ENCODE measurements at places on chromosomes 1 and 21.

- DNase-seq: no peak
These were observed 198.6 kb downstream of the SDCCAG8 start for GRCh38 chr1:243454328-243454997.

- DNase-seq: no peak
These were observed 23.7 kb downstream of the ERRFI1 start for GRCh38 chr1:8002329-8002910.

GRCh38 chr1:208238710-208239472, 5.3 kb downstream of the PLXNA2 start:
- DNase-seq: no peak

DNA sequence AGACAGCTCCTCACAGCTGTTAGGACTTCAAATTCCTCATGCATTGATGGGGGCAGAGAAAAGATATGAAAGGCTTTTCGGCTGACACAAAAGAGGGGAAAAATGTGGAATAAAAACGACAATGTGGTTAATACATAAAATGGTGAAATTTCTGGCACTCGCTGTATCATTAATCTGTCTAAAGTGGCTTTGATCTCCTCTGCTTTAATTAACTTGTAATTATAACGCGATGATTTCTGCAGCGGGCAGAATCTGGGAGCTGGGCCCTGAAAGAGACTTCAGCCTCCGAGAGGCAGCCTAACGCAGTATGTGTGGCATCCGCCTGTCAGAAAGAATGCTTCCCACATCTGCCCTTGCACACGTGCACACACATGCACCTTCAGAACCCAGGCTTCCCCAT, 144.1 kb upstream of the IGSF21 start:
- no peak for DNase-seq

DNA sequence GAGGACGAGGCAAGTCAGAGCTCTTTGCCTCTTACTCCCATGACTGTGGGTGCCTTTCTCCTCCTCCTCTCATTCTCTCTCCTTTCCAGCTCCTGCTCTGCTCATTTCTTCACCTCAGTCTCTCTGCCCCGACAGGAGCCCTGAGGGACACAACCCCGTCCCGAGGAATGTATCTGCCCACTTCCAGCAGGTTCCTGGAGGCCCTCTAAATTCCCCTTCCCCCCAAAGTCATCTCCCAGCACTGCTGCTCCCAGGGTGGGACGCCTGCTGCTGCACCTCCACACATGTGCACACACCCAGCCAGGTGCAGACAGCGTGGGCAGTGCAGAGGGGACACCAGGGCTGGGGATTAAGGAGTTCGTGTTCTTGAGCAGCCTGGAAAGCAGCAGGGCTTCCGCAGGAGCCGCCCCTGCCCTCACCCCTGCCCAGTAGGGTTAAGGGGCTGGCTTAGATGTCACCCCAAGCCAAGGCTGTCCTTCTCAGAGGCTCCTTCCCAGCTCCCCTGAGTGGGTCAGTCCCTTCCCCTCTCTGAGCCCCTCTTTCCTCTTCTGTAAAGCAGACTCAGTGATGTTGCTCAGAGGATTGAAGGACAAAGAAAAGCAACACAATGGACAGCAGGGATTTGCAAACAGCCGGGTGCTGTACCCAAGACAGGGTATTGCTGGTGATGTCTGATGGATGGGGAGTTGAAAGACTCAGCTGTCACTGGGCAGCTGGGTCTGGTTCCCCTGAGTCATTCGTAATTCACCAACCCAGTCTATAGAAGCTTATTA, 346.0 kb downstream of the MATN1 start:
- DNase-seq: no peak

- no peak for DNase-seq
These were observed 29.9 kb downstream of the MAST2 start for GRCh38 chr1:45833361-45833760.

DNA sequence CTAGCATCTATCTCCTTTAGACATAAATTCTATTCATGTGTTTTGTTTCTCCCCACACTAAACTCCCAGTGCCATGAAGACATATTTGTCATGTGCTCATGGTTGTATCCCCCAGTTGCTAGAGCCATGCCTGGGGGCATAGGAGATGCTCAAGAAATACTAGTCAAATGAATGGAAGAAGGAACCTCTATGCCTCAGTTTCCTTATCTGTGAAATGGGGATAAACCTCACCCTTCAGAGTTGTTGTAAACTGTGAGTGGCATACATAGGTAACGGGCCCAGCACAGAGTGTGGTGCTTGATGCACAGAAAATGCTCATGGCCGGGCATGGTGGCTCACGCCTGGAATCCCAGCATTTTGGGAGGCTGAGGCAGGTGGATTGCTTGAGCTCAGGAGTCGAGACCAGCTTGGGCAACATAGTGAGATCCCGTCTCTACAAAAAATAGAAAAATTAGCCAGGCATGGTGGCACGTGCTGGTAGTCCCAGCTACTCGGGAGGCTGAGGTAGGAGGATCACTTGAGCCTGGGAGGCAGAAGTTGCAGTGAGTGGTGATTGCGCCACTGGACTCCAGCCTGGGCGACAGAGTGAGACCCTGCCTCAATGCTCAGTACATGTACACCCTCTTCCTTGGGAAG, 8.7 kb downstream of the LDLRAD2 start:
- no peak for DNase-seq

GRCh38 chr1:238242181-238242580, 351.5 kb upstream of the ZP4 start:
- DNase-seq: no peak

DNA sequence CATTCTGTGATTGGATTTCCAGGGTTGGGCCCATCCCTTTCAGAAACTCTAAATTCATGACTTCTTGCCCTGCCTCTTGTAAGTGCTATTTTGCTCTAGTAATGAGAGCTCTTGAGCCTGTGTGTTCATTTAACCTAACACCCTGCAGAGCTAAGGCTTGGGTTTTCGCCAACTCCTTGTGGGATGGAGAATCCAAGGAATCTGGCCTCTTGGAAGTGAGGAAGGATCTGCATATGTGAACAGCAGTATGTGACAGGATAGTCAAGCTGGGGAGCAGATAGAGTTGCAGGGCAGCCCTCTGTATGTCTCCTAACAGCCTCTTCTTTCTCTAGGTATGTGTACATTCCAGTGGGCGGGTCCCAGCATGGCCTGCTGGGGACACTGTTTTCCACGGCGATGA, 258.9 kb downstream of the HHAT start:
- DNase-seq: no peak

DNA sequence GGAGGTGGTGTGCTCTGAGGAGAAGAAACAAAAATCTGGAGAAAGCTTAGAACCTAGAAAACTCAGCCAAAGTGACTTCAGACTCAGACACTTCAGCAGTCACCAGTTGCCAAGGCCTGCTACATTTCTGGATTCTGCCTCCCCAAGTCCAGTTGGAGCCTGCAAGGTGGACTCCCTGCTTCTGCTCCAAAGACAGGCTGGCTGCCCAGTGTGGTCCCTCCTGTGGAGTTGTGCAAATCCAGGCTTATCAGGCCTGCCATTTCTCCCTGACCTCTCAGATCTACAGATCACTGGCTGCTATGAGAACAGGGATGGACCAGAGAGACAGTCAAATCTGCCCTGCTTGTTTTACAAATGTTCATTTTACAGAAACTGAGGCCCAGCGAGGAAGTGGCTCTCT, 9.9 kb downstream of the CACHD1 start:
- DNase-seq: no peak

DNA sequence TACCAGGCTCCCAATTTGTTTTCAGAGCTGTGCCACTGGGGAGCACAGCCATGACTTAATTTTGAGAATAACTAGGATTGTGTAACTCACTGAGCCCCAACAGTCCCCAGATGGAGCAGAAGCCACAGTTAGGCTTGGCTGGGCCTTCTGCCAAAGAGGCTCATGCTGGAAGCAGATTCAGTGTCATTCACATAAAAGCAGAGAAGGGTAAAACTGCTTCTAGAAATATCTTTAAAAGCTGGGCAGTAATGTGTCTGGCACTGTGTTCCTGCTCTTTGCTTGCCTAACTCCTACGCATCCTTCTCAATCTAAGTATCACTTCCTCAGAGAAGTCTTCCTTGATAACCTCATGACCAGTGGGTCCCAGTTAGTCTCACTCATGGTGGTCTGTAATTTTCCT, 20.3 kb downstream of the STK40 start:
- DNase-seq: no peak

DNA sequence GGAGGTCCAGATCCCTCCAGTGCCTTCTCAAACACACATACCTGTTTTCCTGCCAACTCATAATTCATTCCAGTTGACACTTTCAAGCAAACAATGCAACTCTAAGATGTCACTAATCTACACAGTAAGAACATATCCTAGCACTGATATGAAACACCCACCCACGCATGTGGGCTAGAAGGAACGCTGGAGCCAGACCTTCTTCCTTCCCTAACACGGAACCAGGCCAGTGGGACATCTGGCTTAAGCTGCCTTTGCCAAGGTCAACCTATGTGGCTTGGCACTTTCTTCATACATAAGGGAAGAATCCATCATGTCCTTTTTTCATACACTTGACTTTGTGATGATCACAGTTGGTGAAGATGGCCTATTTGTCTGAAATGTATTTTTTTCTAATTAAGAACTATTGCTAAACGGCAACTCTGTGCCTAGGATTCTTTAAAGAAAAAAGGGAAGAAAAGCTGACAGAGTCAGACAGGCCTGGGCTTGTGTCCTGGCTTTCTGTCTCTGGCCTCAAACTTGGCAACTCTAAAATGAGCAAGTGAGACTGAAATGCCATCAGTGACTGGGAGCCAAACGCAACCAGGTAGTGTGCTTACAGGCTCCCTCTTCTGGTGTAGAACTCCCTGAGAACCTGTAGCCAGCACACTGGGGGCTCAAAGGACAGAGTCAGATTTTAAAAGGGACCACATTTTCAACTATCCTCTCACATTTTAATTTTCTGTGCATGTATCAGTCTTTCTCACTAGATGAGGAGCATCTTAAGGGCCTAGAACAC, 92.6 kb upstream of the BEND5 start:
- no peak for DNase-seq

DNA sequence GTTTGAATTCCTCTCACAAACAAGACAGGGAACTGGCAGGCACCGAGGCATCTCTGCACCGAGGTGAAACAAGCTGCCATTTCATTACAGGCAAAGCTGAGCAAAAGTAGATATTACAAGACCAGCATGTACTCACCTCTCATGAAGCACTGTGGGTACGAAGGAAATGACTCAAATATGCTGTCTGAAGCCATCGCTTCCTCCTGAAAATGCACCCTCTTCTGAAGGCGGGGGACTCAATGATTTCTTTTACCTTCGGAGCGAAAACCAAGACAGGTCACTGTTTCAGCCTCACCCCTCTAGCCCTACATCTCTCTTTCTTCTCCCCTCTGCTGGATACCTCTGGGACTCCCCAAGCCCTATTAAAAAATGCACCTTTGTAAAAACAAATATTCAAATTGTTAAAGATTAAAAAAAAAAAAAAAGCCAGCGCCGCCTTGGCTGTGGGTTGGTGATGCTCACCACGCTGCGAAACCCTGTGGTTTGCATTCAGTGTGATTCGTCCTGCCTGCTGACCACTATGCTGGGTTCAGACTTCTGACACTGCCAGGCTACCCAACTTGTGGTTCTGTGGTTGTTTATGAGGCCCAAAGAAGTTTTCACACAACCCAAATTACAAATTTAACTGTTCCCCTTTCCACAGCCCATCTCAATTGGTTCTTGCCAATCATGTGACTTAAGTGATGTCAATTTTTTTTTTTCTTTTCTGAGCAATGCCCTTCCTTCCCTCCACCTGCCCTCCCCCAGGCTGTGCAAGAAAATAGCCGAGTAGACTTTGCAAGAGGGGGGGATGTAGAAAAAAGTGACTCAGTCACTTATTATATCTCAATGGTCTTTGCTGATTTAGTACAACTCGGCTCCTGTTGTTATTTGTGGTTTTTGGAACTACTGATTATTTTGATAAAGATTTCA, at the start of gene RUNX1:
Gene RUNX1 (minus strand): TSS at position 597 of the 912 bp plus-strand sequence.
- DNase-seq: no peak

- no peak for DNase-seq
These were observed 2.6 kb downstream of the IRF2BP2 start for GRCh38 chr1:234607109-234608024.

DNA sequence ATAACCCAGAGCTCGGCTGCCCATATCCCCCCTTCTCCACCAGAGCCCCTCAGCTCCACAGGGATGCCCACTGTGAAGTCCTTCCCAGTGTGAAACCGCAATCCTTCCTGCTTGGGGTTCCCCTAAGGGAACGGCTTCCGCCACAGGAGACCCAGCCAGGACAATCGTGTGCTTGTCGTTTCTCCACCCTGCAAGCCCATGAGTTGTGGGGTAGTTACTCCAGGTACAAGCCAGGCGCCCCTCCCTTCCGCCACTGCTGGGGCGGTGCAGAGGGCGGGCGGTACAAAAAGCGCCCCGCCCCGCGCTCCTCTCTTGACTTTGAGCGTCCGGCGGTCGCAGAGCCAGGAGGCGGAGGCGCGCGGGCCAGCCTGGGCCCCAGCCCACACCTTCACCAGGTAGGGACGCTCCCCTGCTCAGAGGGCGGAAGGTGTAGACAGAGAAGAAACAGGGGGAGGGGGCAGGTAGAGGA, at the start of gene TINAGL1:
Gene TINAGL1 (plus strand): TSS at position 315 of the 469 bp plus-strand sequence. CDS start 634 bp downstream, outside the sequence.
- DNase-seq: no peak

- DNase-seq: no peak
These were observed 613.9 kb downstream of the PLA2G4A start for GRCh38 chr1:187442603-187443002.

GRCh38 chr1:244296003-244296402, 155.7 kb downstream of the ADSS2 start:
- DNase-seq: no peak

DNA sequence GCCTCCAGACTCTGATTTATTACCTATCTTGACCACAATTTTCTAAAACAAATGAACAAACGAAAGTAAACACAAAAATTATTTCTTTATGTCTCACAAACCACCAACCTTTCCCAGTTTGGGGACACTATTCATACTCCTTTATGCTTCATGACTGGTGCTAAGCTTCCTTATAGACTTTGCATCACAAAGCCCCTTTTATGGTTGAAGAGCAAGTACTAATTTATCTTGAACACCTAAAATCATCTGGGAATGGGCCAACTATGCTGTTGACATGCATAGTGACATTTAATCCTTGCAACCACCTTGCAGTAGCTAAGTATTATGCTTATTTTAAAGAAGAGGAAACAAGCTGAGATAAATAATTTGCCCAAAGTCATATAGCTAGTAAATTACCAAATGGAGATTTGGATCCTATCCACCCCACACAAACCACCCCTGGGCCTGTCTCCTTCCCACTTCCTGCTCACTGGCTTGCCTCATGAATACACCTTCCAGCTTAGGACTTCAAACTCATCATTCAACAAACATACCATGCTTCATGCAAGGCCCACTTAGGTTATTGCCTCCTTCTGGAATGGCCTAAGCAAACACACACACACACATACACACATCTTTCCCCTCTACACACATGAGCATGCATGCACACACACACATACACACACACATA, 192.2 kb downstream of the PLPP3 start:
- DNase-seq: no peak

DNA sequence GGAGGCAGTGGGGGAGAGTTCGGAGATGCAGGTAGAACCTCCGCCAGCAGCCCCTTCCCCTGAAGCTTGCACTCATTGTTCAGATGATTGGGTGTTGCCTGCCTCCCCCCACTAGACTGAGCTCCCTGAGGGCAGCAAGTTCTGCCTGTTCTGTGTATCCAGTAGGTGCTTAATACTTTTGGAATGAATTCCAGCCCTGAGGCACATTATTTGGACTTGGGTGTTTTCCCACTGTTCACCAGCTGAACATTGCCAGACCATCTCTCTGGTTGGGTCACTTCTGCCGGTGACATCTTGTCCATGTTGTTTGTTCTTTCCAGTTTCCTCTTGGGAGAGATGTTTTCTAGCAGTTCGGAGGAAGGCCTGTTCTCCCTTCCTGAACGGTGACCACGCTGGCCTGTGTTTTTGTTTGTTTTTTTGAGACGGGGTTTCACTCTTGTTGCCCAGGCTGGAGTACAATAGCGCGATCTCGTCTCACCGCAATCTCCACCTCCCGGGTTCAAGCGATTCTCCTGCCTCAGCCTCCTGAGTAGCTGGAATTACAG, 48.7 kb downstream of the SPSB1 start:
- DNase-seq: no peak

Measured in stimulated activated CD4-positive, alpha-beta T cell treated with anti-CD3 and anti-CD28 coated beads, Interleukin-1b, Interleukin-23, amount 100 ng/mL, for 1 hour (primary cell).